ENCODE measurements at places on chromosomes 3 and 15. TPM values are rescaled to one million over a fixed set of nuclear protein-coding genes. Genes with fewer than 3 reads are reported as not detected.
A peak's percentile ranks its signal among the peaks of the same experiment; 100 is the strongest.

GRCh38 chr3:7322957-7323669 lies 462.2 kb downstream of the GRM7 start:
- DNase-seq = peak; percentile 6

DNA sequence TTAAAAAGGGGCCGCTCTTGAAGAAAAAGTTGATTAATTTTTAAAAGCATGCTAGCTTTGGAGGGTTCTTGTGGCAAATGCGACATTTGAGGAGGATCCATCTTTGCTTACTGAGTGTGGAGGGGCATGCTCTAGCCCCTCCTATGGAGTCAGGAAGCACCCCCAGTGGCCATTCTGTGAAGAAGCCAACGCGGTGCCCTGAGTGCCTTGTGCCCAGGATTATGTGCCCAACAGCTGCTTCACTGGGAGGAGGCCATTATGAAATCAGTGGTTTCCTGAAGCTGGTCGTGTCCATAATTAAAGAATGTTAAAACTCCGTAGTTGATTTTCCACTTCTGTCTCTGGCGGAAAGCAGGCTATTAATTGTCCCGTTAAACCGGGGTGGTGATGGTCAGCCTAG lies 69.1 kb upstream of the TNFAIP8L3 start:
- DNase-seq = no peak

DNA sequence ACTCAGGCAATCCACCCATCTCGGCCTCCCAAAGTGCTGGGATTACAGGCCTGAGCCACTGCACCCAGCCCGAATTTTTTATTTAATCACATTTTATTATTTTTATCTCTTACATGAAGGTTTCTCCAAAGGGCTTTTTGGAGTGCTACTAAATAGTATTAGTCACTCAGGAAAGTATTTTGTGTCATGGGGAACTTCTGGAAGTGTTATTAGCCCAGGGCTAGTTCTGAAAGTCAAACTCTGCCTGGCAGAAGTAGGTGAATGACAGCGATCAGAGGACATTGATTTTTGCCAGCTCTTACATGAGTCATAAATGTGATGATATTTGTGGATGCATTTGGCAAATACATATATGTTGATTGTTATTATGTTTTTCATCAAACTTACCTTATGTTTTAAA lies 48.7 kb downstream of the ZPLD1 start:
- no peak for DNase-seq

DNA sequence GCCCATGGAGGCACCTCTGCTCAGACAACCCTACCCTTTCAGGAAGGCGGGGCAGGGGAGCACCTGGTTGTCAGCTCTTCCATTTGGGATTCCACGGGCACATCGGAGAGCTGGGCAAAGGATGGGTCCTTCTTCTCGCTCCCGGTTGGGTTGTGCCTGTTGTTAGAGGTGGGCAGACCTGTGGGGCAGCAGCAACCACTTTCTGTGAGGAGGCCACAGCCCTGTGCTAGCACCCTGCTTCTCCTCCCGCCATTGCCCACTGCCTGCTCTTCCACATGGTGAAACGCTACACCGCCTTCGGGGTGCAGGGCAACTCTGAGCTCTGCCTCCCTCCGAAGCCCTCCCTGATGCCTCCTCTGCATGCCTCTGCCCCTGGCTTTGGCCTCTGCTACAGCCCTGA lies 7.0 kb upstream of the HHATL start:
- no peak for DNase-seq

GRCh38 chr3:113717818-113718217 lies 21.4 kb upstream of the USF3 start:
- no peak for DNase-seq

DNA sequence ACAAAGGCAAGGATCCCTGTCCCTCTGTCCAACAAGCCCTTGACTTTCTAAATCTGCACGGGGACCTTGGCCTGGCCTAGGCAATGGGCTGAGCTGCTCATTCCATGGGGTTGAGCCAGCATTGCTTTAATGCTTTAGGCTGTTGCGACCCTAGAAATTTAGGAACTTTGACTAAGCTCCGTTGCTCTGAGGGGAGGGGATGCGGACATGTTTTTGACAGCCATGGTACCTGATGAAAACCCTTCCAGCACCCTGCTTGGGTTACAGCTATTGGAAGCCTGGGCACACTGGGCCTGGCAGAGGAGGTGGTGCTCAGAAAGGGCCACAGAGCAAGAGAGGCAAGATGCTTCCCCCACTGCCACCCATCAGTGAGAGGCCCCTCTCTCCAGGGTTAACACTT lies 37.1 kb downstream of the SYNM start:
- DNase-seq = no peak

DNA sequence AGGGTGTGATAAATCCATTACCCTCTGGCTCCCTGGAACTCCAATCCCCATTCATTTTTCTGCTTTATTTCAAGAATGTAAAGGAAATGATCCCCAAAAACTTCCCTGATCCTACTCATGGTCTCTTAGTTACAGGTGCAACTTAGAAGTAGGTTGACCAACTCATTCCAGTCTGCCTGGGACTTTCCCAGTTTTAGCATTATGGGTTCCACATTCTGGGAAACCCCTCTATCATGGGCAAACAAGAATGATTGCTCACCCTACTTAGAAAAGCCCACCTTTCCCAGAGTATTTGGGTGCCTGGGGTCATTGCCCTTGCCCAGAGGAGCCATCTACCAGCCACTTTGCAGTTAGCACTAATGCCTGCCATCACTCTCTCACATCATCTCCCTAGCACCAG lies 15.6 kb downstream of the CLDN18 start:
- no peak for DNase-seq

DNA sequence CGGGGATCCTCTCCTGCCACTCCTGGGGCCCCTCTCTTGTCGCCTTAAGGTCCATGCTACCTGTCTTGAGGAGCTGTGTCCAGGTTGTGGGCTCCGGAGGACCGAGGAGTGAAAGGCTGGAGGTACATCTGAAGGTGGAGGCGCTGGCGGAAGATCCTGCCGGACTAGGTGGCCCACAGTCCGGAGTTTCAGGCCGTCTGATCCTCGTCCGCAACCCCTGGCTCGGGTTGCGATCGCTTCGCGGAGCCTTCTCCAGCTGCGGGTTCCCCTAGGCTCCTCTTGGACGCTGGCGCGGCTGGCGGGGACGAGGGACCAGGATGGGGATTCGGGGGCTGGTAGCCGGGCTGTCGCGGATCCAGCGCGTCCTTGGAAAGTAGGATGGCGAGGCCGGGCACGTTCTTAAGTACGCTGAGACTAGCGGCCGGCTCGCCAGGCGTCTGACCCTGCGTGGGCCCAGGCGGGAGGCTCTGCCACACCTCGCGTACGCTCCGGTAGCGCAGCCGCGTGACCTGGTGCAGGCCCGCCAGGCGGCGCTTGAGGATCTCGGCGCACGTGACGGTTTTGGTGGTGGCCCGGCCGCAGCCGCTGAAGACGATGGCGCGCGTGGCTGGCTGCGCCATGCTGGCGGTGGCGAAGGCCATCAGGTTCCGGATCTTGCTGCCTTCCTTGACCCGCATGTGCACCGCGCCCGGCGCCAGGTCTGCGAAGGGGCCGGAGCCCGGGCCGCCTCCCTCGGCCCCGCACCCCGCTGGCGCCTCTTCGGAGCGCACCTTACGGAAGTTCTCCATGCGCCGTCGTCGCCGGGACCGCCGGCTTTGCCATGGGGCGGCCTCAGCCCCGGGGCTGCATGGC lies 550 bp downstream of the RPP25 start:
- no peak for DNase-seq

DNA sequence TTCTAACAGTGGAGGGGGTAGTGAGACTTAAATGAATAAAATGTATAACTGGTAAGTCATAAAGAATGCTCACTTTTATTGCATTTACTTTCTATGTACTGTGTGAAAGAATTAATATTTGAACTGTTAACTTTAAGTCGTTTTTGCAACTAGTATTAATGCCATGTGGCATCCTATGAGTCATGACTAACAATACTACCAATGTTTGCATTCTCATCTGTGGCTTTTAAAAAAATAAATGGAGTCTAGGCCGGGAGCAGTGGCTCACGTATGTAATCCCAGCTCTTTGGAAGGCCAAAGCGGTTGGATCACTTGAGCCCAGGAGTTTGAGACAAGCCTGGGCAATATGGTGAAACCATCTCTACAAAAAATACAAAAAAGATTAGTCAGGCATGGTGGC lies 5.2 kb downstream of the C3orf49 start:
- DNase-seq = no peak

DNA sequence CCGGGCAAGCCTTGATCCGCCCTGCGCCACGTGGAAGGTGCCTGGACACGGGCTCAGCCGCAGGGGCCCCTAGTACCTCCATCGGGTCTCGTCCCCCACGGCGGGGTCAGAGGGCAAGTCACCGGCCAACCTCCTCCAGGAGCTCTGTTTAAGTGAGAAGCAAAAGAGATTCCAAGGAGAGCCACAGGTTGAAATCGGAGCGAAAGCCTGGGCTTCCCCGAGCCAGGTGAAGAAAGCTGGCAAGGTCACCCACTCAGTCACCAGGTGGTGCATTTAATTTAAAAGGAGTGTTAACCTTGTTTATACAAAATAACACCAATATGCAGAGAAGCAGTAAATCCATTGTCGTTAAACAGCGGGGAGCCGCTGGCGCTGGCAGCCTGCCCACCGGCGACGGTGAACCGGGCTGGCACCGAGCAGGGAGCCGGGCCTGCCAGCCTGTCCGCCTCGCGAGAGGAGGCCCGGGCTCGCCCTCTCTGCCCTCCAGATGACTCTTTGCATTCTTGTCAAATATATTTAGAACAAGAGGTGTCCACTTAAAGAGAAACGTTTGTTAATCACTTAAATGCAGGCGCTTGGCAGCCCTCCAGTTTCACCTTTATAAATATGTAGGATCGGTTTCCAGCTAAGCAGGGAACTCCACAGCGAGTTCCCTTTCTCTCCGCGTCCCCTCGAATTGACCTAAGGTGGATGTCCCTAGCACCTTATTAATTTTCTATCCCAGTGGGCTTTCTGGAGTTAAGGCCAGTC lies 277.3 kb upstream of the NR2F2 start:
- peak; percentile 51 for DNase-seq

GRCh38 chr3:16183601-16184270 lies 9.3 kb downstream of the GALNT15 start:
- DNase-seq = no peak

DNA sequence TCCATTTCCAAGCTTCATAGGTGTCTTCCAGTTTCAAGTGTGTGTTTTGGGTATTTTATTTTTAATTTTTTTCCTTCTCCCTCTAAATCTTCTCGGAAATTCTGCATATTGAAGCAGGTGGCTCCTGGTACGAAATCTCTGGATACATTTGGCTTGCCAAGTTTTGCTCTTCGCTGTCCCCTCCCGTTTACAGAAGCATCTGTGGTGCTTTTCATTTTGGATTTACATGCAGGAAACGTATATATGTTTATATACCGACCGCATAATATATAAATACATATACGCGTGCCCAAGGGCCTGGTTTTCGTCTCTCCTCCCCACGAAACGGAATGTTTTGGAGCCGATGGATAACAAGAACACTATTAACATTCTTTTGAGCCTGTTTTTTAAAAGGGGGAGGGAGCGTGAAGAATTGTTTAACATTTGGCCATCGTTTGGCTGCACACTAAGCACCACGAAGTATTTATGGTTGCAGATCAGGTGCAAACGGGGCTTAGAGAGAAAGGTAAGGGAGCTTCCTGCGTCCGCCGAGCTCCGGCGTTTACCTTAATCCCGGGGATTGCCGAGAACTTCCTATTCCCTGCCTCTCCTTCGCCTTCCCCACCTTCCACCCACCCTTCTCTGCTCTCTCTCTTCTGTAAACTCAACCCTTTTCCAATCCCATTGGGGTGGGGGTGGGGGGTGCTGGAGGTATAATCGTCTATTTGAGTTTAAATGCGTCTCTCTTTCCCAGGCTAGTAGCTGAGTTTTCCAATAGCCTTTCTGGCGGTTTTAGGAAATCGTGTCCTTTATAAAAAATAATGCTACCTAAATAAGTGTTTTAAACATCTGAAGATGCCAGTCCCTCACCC lies 1.1 kb upstream of the NLGN1 start:
- DNase-seq = no peak

- no peak for DNase-seq
Measured at GRCh38 chr3:128494367-128494650, 1.3 kb upstream of the GATA2 start.

- no peak for DNase-seq
Measured at GRCh38 chr15:65561934-65562333, 31.7 kb downstream of the HACD3 start.

DNA sequence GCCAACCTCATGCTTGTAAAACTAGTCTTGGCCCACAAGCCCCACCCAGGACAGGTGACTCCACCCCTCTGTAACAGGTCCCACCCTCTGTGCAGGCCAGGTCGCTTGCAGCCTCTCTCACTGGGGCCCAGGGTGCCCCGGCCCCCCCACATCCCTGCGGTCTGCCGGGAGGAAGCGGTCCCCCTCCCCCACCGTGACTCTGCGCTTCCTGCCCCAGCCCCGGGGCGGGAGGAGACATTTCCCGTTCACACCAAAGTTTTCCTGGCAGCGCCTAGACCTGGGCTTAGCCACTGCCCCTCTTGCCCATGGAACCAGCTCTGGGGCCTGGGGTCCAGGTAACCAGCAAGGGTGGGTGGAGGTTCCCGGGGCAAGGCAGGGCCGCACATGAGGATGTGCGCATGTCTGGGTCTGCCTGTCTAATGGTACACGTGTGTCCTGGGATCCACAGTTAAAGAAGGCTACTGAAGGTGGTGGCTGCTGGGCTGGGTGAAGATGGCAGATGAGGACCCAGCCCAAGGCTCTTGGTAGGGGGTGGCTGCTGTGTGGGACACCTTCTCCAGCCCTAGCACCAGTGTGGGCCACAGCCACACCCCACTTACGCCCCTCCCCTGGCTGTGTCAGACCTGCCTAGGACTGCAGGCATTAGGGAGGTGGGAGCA lies 8.4 kb downstream of the NBEAL2 start:
- DNase-seq = no peak

DNA sequence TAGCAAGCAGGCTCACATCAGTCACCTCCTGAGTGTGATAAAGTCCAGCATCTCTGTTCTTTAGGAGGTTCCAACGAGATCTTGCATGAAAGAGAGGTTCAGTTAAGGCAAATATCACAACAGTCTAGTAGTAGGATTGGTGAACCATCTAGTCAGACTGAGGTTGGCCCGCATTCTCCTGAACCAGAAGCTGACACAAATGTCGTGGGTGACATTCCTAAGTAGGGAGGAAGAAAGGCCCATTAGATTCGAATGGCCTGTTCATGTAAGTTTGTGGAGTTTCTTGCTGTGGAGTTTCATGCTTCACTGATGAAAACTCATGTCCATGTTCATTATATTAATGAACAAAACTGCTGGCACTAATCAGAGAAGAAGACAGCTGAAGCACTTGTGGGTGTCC lies 66.7 kb upstream of the XCR1 start:
- no peak for DNase-seq

DNA sequence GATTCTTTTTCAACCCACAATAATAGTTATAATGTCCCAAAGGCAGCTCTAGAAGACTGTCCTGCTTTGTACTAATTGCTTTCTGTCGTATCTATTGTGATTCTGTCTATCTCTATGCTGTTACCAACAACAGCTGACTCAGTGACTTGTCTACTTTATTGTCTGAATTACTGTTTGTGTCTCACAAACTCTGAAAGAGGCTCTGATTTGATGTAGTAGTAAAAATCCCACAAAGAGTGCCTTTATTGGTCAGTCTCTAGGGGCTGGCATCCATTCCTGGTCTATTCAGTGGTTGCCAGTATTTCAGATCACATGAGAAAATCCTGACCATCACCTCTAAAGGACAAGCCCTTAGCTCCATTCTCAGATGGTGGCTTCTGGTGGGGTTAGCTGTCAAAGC lies 254.2 kb downstream of the NSUN3 start:
- DNase-seq = no peak

Gene GRAMD1C
- polyA plus RNA-seq = 5.9 TPM

Gene CYP11A1
- 0.54 TPM for polyA plus RNA-seq

Gene COPG1
- 140 TPM for polyA plus RNA-seq

Gene SUSD5
- polyA plus RNA-seq = 3.6 TPM

Gene DUT
- 161 TPM for polyA plus RNA-seq

Gene KCNAB1
- 1.5 TPM for polyA plus RNA-seq

Gene CKMT1A
- polyA plus RNA-seq = 0.12 TPM

Gene SQOR
- 11.1 TPM for polyA plus RNA-seq

Gene COL8A1
- polyA plus RNA-seq = 1.5 TPM

Gene COL6A6
- 58.5 TPM for polyA plus RNA-seq

Gene LRRFIP2
- 65.1 TPM for polyA plus RNA-seq
